ENCODE measurements at places on chromosomes 2 and 18.

- DNase-seq, result no peak
These were observed 19.6 kb upstream of the DNAH7 start for GRCh38 chr2:196088203-196088602.

DNA sequence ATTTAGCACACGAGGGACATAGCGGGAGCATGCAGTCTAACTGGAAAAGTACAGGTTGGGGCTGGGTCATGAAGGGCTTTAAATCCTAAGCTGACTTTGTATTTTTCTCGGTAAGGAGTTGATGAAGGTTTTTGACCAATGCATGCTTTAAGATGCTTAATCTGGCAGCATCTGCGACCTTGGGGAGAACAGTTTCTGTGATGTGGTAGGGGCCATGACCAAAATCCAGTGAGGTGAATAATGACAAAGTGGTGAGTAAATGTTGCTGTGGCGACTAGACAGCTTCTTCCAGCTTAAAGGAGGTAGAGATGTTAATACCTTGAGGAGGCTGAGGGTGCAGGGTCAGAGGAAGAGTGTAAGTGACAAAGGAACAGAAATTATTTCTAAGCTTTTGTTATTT, 174.6 kb upstream of the ALPP start:
- DNase-seq, result no peak

- DNase-seq, result no peak
These were observed 388.8 kb upstream of the CHAC2 start for GRCh38 chr2:53378791-53379190.

- no peak for DNase-seq
These were observed 31.0 kb downstream of the INSIG2 start for GRCh38 chr2:118119158-118119727.

- no peak for DNase-seq
These were observed 3.8 kb upstream of the RHBDD1 start for GRCh38 chr2:226832061-226832460.

DNA sequence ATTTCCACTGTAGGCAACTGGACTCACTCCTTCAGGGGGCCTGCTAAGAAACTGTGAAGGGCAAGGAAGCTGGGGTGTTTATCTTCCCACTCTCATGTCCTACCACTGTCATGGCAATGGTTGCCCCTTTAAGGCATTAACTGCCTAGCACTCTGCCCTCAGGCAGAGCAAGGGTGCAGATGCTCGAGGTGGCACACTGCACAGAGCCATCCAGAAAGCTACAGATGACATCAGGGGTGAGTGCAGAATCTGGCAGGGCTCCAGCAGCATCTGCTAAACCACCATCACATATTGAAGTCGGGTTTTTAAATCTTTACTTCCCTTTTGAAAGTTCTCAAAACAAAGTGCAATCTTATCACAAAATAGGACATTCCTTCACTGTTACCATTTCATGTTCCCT, 75.4 kb downstream of the RAPGEF4 start:
- no peak for DNase-seq

- no peak for DNase-seq
These were observed 229.2 kb downstream of the SLC4A3 start for GRCh38 chr2:219856602-219857001.

Measured in stimulated activated CD8-positive, alpha-beta memory T cell treated with anti-CD3 and anti-CD28 coated beads, Interleukin-15, amount 100 ng/mL, for 4 hours (primary cell).